ENCODE measurements at places on chromosomes 11 and 22.

DNA sequence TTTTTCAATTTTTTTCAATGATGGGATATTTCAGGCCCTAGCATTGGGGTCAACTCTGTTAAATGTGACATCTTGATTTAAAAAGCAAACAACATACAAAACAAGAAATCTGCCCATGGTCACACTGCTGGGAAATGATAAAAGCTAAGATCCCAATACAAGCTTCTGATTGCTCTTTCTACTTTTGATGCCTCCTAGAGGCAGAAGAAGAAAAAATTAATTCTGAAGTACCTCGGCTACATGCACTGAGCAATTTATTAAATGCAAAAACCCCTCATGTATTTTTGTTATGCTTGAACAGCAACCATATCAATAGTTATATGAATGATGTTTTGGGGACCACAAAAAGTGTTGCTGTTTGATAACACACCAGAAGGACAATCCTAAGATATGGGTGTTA lies 342.1 kb upstream of the NARS2 start:
- no peak for DNase-seq

- DNase-seq: no peak
Measured at GRCh38 chr11:95547976-95548375, 241.6 kb downstream of the FAM76B start.

DNA sequence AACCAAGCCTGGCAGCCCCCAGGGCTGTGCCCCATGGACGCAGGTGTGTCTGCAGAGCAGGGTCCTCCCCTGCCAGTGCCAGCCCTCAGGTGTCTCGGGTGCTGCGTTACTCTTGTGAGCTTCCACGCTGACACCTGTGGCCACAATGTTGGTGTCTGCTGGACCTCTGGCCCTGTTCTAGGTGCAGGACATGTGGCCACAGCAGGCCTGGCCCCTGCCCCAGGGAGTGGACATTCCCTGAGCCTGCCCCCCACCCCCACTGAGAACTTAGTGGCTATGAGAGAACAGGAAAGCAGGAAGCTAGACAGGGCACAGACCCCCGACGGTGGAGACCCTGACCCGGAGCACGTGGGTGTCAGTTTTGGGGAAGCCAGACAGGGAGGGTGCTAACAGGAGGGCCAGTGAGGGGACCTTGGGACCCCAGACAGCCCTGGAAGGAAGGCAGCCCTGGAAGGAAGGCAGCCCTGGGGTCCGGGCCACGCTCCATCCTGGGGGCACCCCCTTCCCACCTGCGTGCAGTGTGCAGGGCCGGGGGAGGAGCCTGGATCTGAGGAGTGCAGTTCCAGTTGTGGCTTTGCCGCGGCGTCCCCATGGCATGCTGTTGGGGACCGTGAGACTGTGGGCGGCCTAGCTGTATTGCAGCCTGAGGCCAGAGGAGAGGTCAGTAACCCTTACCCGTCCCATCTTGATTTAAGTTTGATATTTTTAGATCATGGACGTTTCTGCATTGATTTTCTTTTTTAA lies 43.9 kb upstream of the PPARA start:
- DNase-seq: no peak

GRCh38 chr11:62391642-62392425 lies 27.0 kb upstream of the SCGB1A1 start:
- no peak for DNase-seq

DNA sequence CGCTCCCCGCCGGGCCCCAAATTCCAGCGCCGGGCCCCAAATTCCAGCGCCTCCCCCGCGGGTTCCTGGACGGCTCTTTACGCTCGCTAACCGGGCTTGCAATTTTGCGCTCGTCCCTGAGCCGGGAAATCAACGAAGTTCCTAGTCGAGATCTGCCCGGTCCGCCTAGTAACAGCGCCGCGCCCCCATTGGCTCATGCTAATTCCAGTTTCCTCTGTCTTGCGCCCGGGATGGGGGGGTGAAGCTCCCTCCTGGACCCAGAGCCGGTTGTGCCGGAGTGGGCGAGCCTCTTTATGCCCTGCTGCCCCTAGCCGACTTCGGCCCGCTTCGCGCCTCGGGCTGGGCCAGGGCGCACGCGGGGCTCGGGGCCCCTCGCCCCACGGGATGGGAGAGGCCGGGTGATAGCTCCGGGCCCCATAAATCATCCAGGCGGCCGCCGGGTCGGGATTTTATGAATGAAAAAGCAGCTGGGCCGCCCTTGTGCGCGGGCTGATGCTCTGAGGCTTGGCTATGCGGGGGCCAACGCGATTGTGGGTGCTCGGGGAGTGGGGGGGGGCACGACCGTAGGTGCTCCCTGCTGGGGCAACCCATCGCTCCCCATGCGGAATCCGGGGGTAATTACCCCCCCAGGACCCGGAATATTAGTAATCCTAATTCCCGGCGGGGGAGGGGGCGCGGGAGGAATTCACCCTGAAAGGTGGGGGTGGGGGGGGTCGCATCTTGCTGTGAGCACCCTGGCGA lies 1.8 kb upstream of the CCND1 start:
- DNase-seq: no peak

DNA sequence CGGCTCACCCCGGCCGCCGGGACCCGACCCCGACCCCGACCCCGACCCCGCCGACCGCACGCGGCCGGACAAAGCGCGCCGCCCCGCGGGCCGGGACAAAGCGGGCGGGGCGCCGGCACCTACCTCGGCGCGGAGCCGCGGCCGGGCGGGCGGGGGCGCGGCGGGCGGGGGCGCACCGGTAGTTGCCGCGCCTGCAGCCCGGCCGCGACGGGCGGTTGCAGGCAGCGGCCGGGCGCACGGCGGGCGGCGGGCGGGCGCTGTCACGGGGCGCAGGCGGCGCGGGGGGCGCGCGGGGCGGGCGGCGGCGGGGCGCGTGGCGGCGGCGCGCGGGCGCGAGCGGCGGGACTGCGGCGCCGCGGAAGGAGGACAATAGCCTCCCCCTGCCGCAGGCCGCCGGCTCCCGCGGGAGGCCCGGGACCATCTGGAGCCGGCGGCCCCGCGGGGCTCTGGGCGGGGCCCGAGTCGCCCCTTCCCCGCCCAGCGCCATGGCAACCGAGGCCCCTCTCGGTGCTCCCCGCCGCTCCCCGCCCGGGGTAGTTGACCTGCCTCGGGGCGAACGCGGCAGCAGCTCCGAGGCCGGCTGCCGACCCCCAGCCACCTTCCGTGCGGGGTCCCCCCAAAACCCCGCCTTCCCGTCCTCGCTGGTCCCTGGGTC lies 851 bp downstream of the SPTBN2 start:
- no peak for DNase-seq

GRCh38 chr11:111349191-111349695 lies 29.8 kb downstream of the POU2AF1 start:
- DNase-seq: no peak

GRCh38 chr11:117409511-117409910 lies 81.9 kb downstream of the CEP164 start:
- no peak for DNase-seq

DNA sequence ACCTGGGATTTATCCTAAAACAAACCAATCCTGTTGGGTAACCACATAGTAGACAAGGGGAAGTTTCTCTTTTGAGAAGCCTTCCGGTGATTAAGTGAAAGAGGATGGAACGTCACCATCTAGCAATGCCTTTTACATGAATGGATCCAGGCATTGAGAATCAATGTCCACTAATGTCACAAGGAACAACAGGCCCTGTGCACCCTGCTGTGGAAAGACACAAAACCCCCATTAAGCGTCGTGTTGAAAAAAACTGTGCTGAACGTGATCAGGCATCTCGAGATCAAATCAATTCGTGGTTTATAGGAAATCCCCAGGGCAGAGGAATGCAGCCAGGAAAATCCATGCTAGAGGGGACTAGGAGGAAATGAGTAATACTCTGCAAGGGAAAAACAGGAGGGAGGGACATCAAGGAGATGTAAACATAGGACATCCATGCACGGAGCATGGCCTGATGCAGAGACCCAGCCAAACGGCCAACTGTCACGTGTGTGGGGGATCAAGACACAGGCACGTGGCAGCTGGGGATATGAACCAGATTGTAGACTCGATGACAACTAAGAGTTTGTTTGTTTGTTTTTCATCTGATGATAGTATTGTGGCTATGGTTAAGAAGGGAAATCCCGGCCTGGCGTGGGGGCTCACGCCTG lies 38.6 kb upstream of the CARS1 start:
- no peak for DNase-seq

- DNase-seq: no peak
Measured at GRCh38 chr11:14444441-14445189, 55.0 kb downstream of the COPB1 start.

- DNase-seq: no peak
Measured at GRCh38 chr11:134409552-134410429, 2.3 kb downstream of the B3GAT1 start.

DNA sequence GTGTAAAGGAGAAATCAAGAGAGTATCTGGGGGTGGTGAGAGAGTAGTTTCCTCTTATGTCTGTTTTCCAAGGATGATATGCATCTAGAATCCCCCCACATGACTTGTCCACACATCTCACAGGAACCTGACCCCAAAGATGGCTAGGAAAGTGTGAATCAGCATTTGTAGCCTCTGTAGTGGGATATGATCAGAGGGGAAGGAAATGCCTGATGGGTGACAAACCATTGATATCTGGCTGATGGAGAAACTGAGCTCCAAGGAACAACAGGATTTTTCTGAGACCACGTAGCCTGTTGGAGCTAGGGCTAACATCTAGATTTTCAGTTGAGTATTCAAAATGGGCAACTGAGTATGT lies 369.4 kb downstream of the DDX10 start:
- no peak for DNase-seq

DNA sequence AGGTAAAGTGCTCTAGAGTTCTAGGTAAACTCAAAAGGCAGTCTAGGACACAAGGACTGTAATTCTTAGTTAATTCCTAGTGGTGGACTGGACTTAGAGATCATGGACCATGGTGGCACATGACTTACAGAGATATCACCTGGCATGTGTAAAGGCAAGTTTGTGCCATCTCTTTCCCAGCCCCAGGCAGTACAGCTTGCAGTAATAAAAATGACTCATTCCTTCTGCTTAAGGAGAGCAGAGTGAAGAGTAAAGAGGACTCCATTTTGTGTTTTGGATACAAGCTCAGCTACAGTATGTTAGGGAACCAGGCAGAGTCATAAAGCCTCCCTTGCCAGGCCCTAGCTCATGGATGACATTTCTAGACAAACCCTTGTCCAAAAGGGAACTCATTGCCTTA lies 629.9 kb downstream of the JRKL start:
- DNase-seq: no peak
